GF-D8 (cell line): ENCODE measurements at places on chromosomes 1 and 21.

DNA sequence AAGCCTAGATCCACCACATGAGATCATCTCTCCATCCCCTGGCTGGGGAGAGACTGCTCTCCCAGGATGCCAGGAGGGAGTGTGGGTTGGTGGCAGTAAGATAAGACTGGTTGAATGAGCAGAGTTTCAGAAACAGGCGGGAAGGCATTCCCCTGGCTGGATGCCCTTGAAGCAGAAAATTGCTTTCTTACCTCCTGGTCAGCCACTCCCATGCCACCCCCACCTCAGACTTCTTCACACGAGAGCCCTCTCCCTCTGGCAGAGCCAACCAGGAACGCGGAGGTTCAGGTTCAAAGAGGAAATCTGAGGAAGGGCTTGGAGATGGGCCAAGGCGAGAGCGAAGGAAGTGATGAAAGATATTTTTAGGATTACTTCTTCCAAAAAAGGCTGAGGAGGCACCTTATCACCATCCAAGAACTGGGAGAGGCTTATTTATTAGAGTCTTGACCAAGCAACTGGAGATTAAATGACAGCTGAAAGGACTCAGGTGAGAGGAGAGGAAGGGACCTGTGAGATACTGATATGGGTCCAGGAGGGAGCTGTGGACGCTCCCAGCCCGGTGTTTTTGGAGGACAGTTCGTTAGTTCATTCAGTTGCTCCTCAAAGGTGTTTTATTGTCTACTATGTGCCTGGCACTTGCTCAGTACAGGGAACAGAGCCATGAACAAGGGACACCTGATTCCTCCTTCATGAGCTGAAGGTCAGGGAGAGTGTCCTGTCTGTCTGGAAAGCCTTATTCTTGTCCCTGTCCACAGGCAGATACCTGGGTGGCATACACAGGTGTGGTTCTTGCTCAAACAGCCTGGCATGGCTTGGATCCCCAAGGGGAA is 18.9 kb upstream of the SLC26A9 start:
- no peak for DNase-seq

GRCh38 chr1:58650141-58650540 is 49.7 kb downstream of the MYSM1 start:
- no peak for DNase-seq

DNA sequence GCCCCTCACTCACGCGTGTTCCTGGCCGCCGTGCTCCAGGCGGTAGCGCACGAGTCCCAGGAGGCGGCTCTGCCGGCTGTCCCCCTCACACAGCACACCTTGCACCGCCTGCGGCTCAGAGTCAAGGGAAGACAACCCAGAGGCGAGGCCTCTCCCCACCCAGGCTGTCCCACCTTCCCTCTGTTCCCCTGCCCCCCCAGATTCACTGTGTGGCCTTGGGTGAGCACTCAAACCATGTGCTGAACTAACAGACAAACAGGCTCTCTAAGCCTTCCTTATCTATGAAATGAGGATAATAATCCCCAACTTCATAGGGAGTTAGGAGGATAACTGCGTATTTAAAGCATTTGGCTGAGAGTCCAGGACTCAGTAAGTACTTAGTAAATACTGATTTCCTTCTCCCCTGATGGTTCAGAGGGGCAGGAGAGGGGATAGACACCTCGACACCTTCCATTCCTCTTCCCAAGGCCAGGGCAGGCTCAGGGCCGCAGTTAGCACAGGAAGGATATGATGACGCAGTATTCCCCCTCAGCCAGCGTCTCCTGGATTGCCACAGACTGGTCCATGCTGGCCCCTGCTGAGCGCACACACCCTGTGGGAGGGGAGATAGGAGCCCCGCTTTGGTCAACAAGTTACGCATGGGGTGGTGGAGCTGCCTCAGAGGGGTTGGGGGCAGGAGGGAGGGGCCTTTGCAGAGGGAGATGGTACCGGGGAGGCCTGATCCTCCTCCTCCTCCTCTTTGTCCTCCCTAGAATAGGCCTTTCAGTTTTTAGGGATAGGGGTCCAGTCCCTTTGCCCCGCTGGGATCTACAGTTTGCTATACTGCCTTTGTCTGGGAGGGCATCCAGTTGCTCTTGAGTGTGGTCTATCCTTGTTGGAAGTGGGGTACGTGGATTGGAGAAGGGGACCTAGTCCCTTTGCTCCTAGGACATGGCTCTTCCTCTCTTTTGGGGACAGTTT is 830 bp downstream of the INPP5B start:
- DNase-seq = peak; percentile 60

DNA sequence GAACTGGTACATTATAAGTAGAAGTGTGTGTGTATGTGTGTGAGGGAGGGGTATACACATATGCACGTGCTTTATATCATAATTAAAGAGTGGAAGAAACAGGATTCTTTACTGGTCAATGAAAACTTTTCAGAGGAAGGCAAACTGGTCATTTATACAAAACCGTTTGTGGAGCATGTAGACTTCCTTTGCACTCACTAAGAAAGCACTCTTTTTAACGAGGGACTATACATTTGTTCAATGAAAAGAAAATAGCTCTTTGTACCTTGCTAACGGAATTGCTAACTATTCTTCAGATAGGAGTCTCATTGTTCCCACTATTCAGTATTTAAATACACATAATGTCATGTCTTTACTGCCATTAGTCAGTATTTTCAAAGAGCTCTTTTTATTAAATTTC is 219.3 kb downstream of the ST6GALNAC3 start:
- DNase-seq = no peak

- no peak for DNase-seq
These were observed 48.0 kb upstream of the LCE5A start for GRCh38 chr1:152462636-152463035.

GRCh38 chr1:66231217-66231616 is 302.7 kb upstream of the SGIP1 start:
- no peak for DNase-seq

- no peak for DNase-seq
These were observed 87.3 kb downstream of the PCP4 start for GRCh38 chr21:39954570-39954969.

GRCh38 chr1:76125473-76126219 is 51.1 kb downstream of the ST6GALNAC3 start:
- DNase-seq = no peak

- DNase-seq = no peak
These were observed 678.4 kb upstream of the ADAMTS5 start for GRCh38 chr21:27645285-27645684.

- no peak for DNase-seq
These were observed 71.6 kb downstream of the SH3BGR start for GRCh38 chr21:39523399-39523798.

DNA sequence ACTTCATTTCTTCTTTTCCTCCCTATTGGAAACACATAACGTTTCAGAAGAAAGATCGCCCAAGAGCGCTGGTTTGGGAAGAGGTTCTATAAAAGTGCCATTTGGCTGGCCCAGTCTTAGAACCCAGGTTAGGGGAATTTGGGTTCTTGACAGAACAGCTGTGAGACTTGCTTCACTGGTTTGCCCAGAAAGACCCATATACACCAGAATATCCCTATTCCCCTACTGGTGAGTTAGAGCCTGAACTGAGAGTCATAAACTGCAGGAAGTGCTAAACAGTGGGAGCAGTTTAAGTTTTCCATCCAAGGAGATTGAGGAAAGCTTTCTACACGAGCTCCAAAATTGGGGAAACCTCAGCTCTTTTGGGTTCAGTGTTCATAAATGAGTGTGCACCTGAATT is 275.2 kb downstream of the VAV3 start:
- no peak for DNase-seq

DNA sequence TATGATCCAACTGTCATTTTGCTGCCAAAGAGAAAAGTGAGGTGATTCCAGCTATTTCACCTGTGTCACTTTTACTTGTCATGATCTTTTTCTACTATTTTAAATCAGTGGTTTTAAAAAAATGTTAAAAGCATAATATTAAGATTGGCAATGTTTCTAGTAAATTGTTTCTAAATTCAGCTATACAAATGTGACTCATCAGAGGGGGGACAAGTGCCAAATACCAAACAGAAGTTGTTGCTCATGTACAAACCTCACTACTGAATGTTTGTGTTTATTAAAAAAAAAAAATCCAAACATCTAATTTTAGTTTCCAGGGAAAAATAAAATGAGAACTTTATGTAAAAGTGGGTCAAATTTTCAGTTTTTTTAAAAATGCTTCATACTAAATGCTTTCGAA is 346.2 kb upstream of the SNX7 start:
- no peak for DNase-seq
